Stimulated activated CD4-positive, alpha-beta T cell treated with anti-CD3 and anti-CD28 coated beads, Interleukin-1b, Interleukin-23, amount 100 ng/mL, for 1 hour (primary cell): ENCODE measurements at places on chromosomes 7 and 10.

- DNase-seq: no peak
These were observed 7.7 kb upstream of the NDST2 start for GRCh38 chr10:73819081-73819480.

DNA sequence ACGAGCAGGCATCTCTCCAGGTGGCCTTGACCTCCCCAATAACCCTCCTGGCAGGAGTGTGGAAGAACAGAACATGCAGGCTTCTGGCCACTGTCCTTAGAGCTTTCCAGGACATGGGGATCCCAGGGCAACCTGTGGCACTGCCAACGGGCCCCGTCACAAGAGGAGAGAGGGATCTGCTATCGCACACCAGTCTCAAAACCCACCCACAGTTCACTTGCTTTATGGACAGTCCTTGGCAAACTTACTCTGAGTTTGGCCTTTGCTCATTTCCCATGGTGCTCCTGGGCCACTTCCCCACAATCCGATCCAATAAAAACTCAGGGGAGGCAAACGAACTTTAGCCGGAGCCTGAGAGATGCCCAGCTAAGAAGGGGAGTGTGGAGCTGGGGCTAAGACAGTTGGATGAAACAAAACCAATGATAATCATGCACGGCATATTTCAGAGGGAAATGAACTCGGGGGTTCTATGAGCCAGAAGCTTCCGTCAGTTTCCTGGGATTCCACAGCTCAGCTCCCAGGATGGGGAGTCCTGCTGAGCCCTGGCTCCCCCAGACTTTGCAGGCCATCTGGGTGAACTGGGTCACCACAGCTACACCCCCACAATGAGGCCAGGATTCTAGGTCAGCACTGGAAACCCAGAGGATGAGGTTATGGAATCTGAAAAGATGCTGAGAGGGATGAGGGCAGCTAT is 158.4 kb downstream of the NEURL1 start:
- DNase-seq: no peak

- DNase-seq: no peak
These were observed 63.9 kb upstream of the CACNA2D1 start for GRCh38 chr7:82507365-82507975.

DNA sequence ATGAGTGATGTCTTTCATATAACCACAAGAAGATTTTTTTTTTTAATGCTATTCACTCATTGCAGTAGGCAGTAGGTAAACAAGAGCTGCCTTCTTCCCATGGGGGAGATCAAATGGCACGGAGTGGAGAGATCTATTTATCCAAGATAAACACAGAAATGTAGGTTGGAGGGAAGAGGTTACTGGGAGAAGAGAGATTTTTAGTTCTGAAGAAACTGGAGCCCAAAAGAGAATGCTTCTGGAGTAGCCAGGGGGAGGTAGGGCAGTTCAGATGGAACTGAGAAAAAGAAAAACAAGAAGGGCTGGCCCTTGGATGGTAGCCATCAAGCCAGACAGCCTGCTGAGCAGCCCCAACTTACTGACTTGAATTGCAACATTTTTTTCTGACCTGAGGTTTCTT is 270.1 kb upstream of the TPK1 start:
- no peak for DNase-seq

DNA sequence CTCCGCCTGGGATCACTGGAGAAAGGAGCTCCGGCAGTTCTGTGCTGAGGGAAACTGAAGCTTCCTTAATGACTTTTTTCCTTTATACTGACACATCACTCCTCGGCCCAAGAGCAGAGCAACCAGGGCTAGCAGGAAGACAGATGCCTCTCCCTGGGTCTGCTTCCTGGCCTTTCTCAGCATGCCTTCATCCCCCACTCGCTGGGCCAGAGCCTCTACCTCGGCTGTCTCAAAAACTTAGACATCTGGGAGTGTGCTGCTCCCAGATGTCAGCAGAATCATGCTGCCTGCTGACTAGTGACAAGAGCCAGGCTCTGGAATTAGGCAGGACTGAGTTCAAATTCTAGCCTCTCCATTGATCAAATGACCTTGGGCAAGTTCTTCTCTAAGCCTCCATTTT is 24.4 kb upstream of the LRRC4 start:
- DNase-seq: no peak
